Activated T-helper 1 cell treated with anti-CD3 and anti-CD28 coated beads, Interleukin-12 subunit alpha, Interleukin-12 subunit beta, Interleukin-2, Interleukin-4 antibody, amounts not matched to agents 30 ng/mL and 10 ng/mL and 1 ng/mL, durations not matched to agents 14 hours and 24 hours and 36 hours (primary cell): ENCODE measurements at places on chromosomes 11 and 22. TPM values are rescaled to one million over a fixed set of nuclear protein-coding genes. Genes with fewer than 3 reads are reported as not detected.
A peak's percentile ranks its signal among the peaks of the same experiment; 100 is the strongest.

DNA sequence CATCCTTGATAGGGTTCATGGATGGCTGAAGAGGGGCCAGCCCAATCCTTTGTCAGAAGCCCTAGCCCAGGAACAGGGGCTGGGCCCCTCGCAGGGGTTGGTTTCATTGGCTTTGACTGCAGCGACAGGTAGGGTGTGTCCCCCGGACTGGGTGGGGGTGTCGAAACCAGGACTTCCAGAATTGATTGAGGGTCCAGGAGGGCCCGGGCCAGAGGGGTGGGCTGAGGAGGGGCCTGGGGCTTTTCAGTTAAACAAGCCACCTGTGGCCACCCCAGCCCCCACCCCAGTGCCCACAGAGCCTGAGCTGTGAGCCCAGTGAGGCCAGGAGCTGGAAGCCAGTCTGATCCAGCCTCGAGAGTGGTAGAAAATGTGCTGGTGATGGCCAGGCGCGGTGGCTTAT lies 18.1 kb upstream of the PRR5 start:
- no peak for DNase-seq

DNA sequence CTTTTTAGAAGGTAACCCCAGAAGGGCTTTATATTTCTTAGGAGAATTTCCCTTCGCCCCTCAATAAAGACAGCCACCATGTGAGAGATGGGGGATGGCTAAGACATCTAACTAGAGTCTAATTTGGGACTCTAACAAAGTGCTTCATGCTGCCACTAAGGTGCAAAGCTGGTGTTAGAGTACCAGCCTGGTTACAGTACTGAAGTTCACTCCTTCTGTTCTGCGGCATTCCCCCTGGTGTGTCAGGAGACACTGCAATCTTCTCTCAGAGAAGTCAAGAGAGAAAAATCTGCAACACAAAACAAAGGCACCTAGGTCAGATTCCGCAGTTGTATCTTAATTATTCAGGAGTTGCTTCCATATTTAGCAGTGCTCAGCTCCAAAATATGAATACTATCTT lies 603.0 kb upstream of the CADM1 start:
- no peak for DNase-seq

DNA sequence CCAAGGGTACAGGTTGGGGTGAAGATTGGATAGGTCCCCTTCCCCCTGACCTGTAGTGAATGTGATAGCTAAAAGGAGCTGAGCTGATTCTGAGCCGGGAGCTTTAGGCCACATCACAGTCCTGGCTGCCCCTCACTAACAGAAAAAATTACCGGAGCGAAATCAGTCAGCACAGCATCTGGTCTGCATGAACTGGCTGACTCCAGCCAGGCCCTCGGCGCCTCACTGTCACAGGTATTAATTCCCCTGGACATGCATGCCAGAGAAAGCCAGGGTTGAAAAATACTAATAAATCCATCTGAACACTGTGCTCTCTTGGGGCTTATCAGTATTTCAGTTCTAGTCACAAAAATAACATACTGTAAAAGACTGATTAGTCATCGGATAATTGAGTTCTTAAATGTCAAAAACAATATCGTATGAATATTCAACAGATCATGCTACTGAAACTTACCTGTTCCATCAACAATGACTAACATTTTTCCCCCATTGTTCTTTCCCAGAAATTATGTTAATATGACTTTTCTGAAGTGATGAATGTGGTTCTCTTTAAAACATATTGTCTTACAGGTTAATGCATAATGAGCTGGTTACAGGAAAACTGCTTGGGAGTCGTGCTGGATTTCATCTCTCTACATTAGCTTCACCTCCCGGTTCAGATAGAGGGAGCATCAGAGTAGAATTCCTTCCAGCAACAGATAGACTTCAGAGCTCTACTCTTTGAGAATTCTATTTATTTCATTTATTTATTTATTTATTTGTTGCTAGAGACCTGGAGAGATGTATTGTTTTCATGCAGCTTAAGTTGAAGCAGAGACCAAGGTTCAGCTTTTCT lies 387.7 kb downstream of the NXPE2 start:
- no peak for DNase-seq

- DNase-seq = no peak
These were observed 16.0 kb downstream of the TBX1 start for GRCh38 chr22:19776433-19777031.

DNA sequence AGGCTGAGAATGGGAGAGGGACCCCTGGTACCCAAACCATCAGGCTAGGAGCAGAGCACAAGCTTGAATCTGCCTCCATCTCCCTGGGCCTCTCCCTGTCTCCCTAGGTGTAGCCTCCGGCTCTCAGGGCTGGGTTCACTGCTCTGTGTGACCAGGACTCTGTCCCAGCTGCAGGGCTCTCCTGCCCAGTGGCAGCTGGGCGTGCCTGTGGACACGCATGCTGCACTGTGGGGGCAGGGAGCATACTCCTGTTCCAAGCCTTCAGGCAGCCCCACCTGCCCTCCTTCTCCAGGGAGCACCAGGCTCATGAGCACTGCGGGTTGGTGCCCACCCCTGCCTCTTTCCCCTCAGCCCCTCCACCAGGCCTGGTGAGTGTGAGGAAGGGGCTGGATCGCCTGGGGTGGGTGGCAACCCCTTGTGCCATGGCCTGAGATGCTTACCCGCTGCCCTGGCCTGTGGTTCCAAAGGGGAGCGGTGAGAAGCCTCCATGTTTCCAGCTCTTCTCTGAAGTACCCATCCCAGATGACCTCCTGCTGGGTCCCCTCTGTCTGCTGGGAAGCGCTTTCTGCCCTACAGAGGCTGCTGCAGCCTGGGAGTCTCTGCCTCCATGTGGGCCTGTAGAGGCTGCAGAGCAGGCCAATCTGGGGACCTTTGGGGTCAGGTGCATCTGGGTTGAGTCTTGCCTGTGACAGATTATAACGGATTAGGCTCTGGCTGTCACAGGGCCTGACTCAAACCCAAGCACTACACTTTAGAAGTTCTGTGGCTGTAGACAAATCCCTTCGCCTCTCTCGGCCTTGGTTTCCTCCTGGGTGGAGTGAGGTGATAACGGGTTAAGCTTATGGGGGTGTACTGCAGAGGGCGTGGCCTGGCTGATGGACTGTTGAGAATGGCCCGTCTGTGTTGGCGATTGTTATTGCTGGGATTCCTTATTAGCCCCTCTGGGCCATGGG lies 43.7 kb downstream of the WNT11 start:
- DNase-seq = no peak

DNA sequence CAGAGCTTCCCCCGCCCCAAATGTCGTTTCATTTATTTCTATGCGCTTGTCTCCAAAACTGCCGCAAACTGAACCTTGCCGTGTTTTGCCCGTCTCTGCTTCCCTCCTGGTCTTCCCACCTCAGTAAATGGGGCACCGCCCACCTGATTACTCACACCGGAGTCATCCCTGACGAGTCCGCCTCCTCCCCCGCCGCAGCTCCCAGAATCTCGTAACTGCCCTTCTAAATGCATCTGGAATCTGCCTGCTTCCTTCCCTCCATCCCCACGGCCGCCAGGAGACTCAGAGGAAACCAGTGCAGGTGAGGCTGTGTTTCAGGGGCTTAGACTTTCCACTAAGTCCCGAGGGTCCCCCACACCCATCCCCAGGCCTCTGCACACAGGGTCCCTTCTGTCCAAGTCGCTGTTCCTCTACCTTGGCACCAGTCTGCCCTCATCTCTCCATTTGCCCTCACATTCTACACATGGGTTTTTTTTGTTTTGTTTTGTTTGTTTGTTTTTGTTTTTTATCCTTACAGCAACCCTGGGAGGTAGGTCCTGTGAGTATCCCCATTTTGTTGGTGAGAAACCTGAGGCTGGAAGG lies 62.6 kb upstream of the PHF21B start:
- no peak for DNase-seq

Gene KREMEN1
- 0.03 TPM in 1 of 2 replicates, not detected in the other for total RNA-seq

Gene MS4A1
- not detected in 2 replicates for total RNA-seq

DNA sequence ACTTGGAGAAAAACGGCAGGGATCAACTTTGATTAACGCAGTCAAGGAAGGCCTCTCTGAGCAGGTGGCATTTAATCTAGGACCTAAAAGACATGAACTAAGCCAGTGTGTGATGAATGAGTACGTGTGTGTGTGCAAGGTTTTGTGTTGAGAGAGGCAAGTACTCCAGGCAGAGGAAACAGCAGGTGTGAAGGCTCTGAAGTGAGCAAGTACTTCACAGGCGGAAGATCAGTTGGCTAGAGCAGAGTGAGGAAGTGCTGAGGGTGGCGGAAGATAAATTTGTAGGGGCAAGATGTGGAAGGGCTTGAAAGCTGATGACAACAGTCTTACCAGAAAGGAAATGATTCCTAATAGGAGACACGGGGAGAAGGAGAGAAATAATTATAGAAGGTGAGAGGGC lies 6.8 kb downstream of the APIP start:
- DNase-seq = no peak

DNA sequence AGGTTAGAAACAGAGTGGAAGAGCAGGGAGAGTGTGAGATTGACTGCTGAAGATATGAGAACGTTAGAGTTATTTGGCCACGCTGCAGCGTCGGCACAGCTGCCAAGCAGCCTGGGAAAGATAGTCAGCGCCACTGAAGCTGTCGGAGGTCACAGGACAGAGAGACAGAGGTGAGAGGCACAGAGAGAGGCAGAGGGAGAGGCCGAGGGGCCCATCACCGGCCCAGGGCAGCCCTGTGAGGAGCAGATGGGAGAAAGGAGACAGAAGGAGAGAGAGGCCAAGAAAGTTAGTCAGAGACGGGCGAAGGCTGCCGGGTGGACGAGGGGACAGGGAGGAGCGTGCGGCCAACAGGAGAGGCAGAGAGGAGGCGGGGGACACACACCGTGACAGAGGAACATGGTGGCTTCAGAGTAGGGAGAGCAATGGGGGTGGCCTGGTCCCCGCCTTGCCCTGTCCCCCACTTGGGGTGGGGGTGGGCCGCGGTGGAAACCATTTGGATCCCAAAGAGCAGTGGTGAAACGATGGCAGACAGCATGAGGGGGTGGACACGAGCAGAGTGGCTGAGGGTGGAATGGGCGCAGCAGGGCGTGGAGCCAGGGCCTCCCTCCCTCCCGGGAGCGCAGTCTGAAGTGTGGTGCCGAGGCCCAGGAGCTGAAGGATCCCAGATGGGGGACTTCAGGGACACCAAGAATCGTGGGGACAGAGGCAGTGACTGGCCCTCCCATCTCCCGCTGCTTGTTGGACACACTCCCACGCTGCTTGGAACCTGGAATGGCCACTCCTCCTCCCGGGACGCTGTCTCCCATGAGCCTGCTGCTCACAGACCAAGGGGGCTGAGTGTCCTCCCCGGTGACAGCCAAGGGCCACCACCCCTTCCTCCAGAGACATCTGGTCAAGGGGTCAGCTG lies 26.6 kb downstream of the LRRC10B start:
- no peak for DNase-seq

GRCh38 chr11:47270331-47271271 lies 668 bp downstream of the MADD start:
- DNase-seq = peak; percentile 19

DNA sequence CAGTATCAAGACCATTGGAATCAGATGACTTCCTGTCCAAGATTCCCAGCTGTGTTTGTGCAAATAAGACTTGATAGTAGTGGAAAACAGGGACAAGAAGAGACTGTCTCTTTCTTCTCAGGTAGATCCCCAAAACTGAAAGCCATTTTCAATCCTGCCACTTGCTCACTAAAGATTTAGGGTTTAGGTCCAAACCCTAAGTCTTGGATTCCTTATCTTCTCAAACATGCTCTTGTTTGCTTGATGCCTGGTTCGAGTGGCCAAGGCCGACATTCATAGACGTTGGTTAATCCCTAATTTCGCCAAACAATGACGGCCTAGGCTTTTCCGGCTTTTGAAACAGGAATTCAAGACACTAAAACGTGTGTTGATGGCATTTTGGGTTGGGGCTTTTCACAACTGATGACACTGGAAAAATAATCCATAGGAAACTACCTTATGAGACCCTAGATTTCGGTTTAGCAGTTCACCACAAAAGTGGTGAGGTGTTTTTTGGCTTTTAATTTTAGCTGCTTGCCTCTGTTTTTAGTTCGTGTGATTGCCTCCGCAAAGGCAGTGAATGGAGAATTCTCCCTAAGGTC lies 1.0 kb upstream of the GTPBP1 start:
- no peak for DNase-seq

GRCh38 chr11:46285594-46286033 lies 8.2 kb downstream of the CREB3L1 start:
- DNase-seq = no peak

- DNase-seq = no peak
These were observed 57.3 kb downstream of the BDNF start for GRCh38 chr11:27642954-27643353.

Gene SHANK2
- total RNA-seq = not detected in 2 replicates

DNA sequence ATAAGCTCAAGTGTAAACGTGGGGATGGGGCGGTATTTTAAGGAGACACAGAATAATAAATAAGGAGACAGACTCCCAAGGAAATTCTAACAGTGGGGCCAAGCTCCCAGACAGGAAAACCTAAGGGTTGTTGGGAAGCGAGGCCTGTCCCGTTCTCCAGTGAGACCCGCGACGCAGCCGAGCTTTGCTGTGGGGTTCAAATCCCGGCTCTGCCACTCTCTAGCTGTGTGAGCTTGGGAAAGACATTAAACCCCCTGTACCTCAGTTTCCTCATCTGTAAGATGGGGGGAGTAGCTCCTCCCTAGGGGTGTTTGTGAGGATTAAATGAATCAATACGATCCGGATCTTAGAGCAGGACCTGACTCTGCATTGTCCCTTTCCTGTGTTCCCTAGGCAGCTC lies 106.8 kb downstream of the TRIM29 start:
- no peak for DNase-seq

- DNase-seq = no peak
These were observed 679 bp upstream of the DPP3 start for GRCh38 chr11:66479394-66480116.

Gene SLC25A18
- not detected in 2 replicates for total RNA-seq

- no peak for DNase-seq
These were observed 58.6 kb downstream of the IMMP1L start for GRCh38 chr11:31450841-31451240.

Gene OR2AG2
- 0.23 and 0.47 TPM in 2 replicates for total RNA-seq

GRCh38 chr11:111490496-111490895 lies 21.7 kb downstream of the BTG4 start:
- no peak for DNase-seq

Gene CCDC116
- 0.54 and 0.73 TPM in 2 replicates for total RNA-seq

GRCh38 chr11:43367382-43368178 lies 8.9 kb downstream of the TTC17 start:
- no peak for DNase-seq

Gene BAD
- total RNA-seq = 30.1 and 38.0 TPM in 2 replicates

- DNase-seq = no peak
These were observed 23.6 kb downstream of the SLC5A12 start for GRCh38 chr11:26698224-26698623.

DNA sequence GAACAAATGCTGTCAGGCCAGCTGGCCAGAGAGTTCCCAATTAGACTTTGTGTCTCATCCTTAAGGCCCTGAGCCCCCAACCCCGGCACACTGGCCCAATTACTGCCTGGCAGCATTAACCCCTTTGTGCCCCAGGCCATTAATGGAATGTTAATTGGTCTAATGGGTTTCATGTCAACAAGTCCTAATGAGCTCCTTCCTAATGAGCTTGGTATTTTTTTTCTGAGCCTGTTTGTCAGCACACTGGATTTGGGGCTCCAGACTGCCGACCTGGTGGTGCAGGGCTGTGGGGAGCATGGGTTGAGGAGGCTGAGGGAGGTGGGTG lies 148.8 kb downstream of the FEZ1 start:
- DNase-seq = no peak
